ENCODE measurements at places on chromosomes 7 and 10. TPM values are rescaled to one million over a fixed set of nuclear protein-coding genes. Genes with fewer than 3 reads are reported as not detected.

DNA sequence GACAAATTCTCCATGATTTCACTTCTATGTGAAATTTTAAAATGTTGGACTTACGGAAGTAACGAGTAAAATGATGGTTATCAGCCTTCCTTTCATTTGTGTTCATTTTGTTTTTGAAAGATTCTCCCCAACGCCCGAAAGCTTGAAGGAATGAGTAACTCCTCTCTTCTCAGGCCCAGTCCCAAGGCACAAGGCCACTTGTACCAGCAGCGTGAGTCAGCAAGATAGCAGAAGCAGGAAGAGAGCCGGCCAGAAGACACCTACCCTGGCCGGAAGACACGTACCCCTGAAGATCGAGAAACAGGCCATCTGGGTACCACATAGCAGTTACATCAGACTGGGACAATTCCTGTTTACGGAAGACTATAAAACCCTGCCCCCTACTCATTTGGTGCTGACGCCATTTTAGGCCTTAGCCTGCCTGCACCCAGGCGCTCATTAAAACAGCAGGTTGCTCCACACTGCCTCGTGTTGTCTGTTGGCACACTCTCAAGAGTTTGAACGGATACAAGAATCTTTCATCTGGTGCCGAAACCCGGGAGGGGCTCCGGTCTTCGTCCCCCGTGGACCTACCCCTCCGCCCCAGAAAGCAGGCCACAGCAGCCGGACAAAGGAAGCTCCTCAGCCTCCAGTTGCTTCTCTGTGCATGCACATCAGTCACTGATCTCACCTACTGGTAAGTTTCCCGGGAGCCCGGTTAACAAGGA is 60.4 kb downstream of the LRRC17 start:
- DNase-seq, result peak; percentile 8

DNA sequence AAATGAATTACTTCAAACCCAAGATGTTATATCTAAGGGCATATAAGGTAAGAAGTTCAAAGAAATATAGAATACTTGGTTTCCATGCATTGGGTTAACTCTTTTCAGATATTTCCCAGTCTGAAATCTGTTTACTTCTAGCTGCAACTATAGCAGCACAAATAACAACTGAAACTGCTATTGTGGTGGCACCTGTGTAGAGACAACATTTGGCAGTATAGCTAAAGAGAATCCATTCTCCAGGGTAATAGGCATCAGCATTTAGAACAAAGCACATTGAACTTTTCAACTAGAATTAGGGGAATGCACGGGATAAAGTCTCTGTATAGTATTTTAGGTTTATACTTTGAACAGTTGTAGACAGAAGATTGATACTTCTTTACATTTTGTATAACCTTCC is 19.7 kb upstream of the CALCR start:
- DNase-seq, result no peak

GRCh38 chr10:99730026-99730425 is 1.9 kb downstream of the COX15 start:
- DNase-seq, result no peak

DNA sequence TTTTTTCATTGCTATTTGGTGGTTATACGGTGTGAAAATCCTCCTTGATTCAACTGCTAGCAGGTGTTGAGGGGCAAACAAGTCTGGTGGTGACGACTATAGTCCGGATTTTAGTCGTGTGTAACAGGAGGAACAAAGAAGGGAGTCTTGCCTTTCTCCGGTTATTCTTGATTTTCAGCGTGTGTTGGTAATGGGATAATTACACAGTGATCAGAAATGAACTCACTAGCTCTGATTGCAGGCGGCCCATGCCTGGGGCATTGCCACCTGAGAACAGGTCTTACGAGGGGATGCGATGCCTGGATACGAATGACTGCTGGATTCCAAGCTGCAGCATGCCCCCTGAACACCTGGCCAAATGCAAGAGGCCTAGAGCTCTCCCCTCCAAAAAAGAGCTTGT is 72.8 kb downstream of the CAMK1D start:
- DNase-seq, result no peak

Gene AKR1C4
- total RNA-seq, result not detected

Gene NEBL
- total RNA-seq, result 210 TPM

Gene ZNF365
- 1.1 TPM for total RNA-seq

Gene NRBF2
- 15.8 TPM for total RNA-seq

Gene ABCC2
- total RNA-seq, result 1.0 TPM

Gene AGAP4
- total RNA-seq, result 12.1 TPM

All from upper lobe of left lung (tissue), 6 donors.